Activated CD4-positive, alpha-beta T cell treated with anti-CD3 and anti-CD28 coated beads, Interleukin-2, amount 10 ng/mL, durations not matched to agents 24 days and 14 days (primary cell): ENCODE measurements at places on chromosomes 5 and 9. TPM values are rescaled to one million over a fixed set of nuclear protein-coding genes. Genes with fewer than 3 reads are reported as not detected.

The GARIN3 gene
- 0.19 and 0.36 TPM in 2 replicates for total RNA-seq

The NEK6 gene
- total RNA-seq = 26.4 and 32.5 TPM in 2 replicates

The HBEGF gene
- total RNA-seq = 21.9 and 22.5 TPM in 2 replicates

The SURF1 gene
- 29.8 and 33.2 TPM in 2 replicates for total RNA-seq

The OR13C5 gene
- total RNA-seq = not detected in 2 replicates

The IFNA6 gene
- not detected in 2 replicates for total RNA-seq

The OSMR gene
- not detected in 2 replicates for total RNA-seq

The PAEP gene
- total RNA-seq = not detected in 2 replicates

The CCNJL gene
- total RNA-seq = not detected in 2 replicates

The AIF1L gene
- 0.59 and 0.72 TPM in 2 replicates for total RNA-seq

The ENDOG gene
- 22.9 and 23.3 TPM in 2 replicates for total RNA-seq

The PHPT1 gene
- 134 and 145 TPM in 2 replicates for total RNA-seq

The PCDHAC1 gene
- total RNA-seq = not detected in 2 replicates

The PCAT7 gene
- total RNA-seq = not detected in 2 replicates

The PTCD2 gene
- 13.6 and 15.1 TPM in 2 replicates for total RNA-seq

The TMEM252 gene
- not detected in 2 replicates for total RNA-seq
